ENCODE measurements at places on chromosomes 13 and 19. TPM values are rescaled to one million over a fixed set of nuclear protein-coding genes. Genes with fewer than 3 reads are reported as not detected.

DNA sequence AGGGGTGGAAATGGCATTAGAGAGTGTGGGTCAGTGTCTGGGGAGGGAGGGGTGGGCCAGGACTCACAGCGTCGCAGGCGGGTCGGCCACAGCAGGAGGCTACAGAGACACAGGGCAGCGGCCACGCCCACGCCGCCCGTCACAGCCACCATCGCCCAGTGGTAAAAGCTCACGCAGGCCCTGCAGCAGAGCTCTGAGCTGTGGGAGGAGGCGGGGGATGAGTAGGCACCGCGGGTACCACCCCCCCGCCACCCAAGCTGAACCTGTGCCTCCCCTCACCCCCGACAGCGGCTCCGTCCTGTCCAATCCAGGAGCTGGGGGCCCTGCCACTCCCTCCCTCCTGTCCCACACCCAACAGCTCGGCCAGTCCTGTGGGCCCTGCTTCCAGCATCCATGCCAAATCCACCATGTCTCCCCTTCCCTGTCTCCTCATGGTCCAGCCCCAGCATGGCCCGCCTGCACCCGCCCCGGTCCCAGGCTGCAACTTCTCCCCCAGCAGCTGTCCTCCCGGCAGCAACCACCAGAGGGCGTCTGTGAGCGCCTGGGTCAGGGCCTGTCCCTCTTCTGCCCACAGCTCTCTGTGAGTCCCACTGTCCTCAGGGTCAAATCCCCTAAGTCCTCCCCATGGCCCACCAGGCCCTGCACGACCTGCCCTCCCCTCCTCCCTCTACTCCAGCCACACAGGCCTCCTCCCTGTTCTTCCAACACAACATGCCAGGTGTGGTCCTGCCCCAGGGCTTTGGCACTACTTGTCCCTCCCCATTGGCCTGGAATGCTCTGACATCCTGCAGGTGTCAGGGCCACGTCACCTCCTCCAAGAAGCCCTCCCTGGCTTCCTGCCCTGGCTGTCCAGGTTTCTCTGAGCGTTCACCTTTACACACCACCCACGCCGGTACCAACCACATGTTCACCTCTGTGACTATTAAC lies 6.0 kb downstream of the TEKTIP1 start:
- peak; percentile 94 for DNase-seq

The CEACAM1 gene
- 25.6 TPM for total RNA-seq

The SPRED3 gene
- total RNA-seq: 2.2 TPM

The CYP2F1 gene
- not detected for total RNA-seq

- no peak for DNase-seq
These were observed at the start of gene SYCN for GRCh38 chr19:39203372-39204341. SYCN (minus strand) TSS chr19:39204263; CDS start chr19:39204254, 9 bp downstream.

DNA sequence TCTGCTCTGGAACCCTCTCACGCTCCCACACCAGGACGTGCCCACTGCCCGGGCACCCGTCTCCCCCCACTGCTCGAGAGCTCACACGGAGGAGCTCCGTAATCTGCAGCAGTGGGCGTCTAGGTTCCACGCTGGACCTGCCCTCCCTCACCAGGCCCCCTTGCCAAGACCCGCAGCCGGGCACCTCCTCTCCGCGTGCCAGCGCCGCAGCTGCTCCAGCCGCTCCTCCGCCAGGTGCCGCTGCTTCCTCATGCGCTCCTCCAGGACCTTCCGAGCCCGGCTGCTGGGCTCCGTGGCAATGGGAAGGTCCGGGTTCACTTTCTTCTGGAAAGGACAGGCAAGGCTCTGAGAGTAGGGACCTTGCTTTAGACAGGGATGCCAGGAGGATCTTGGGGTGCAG lies 35.0 kb upstream of the MATK start:
- no peak for DNase-seq

The NRTN gene
- 0.42 TPM for total RNA-seq

- no peak for DNase-seq
These were observed at the start of gene ZNF581 for GRCh38 chr19:55643003-55643886. ZNF581 (plus strand) TSS chr19:55643649; CDS start chr19:55644572, 923 bp downstream.

DNA sequence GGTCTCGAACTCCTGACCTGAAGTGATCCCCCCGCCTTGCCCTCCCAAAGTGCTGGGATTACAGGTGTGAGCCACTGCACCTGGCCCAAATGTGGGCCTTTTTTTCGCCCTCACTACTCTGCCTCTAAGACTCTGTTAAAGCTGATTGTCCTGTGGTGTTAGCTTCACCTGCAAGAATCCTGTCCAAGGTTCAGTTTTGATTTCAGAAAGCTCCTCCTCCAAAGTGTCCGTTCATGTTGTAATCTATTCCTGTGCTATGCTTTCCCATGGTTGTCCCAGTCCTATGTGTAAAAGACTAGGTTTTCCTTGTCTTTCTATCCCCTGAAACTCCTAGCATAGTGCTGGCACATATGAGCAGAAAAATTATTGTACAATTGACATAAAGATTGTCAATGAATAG lies 440.9 kb downstream of the KLF5 start:
- DNase-seq: no peak
